ENCODE measurements at places on chromosomes 13 and 19.

GRCh38 chr13:110542169-110542796 is 19.2 kb downstream of the RAB20 start:
- no peak for DNase-seq

- DNase-seq: peak; percentile 78
These were observed 4.9 kb upstream of the TNFSF14 start for GRCh38 chr19:6674868-6675305.

DNA sequence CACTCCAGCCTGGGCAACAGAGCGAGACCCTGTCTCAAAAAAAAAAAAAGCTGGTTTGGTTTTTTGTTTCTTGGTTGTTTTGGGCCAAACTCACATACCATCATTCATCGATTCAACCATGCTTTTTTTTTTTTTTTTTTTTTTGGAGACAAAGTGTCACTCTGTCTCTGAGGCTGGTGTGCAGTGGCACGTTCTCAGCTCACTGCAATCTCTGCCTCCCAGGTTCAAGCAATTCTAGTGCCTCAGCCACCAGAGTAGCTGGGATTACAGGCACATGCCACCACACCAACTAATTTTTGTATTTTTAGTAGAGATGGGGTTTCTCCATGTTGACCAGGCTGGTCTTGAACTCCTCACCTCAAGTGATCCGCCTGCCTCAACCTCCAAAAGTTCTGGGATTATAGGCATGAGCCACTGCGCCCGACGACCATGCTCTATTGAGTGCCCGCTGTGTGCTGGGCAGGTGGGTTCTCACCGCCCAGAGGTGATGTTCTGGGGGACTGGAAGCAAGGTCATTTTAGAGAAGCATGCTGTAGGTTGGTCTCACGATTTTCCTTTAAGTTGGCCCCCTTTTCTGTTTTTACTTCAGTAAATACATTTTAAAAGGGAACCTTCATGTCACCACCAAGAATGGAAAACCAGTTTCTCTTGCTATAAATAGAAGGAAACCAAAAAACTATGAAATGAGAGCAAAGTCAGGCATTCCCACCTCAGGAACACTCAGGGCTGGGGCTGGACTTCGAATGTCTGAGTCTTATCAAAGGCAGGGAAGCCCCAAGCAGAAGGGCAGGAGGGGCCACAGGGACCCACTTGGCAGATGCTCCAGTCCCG is 8.3 kb upstream of the JUND start:
- DNase-seq: no peak

DNA sequence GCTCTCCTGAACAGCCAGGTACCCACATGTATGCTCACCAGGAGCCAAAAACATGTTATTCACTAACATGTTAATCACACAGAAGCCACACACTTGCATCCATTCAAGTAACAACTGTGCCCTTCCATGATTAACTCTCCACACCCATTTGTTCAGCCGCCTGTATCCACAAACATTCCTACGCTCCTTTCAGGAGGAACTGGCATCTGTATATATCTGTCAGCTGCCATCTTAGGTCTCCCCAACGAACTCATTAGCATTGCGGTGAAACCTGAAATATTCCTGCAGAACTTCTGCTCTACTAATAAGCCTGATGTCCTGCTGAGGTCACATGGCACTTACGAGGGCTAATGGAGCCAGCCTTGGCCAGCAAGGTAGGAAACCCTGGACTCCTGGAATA is 33.0 kb downstream of the OLFM2 start:
- no peak for DNase-seq

DNA sequence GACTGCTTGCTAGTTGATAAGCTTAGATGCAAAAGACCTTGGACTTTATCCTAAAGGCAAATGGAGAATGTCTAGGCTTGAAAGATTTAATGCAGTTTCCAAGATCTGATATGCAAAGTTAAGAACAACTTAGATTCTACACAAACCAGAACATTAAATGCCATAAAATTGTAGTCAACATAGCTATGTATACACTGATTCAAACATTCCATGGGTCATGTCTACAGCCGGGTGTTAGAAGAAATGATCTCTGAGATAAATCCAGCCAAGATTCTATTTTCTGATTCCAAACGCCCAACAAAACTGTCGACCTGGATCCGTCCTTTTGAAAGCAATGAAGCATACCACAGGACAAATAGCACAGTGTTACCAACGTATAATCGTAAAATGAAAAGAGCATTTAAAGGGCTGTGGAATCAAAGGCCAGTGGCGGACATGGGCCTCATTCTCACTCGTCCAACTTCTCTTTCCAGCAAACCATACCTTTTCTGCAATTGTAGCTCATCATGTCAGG is 52.7 kb downstream of the KCTD12 start:
- no peak for DNase-seq

- no peak for DNase-seq
These were observed 257.7 kb downstream of the SPRY2 start for GRCh38 chr13:80083081-80083852.

- no peak for DNase-seq
These were observed 31.2 kb upstream of the KL start for GRCh38 chr13:32984857-32985626.

GRCh38 chr13:24763596-24764275 is at the start of gene RNF17:
Gene RNF17, plus strand, starts transcription at chr13:24764169. Its CDS starts 35 bp downstream, at chr13:24764204.
- DNase-seq: no peak

GRCh38 chr19:41112728-41113290 is 1.4 kb upstream of the CYP2F1 start:
- DNase-seq: no peak

GRCh38 chr19:55437410-55437809 is 5.7 kb downstream of the SHISA7 start:
- no peak for DNase-seq

GRCh38 chr13:36068566-36068965 is 62.6 kb downstream of the DCLK1 start:
- DNase-seq: no peak

GRCh38 chr19:3252650-3253049 is 28.2 kb downstream of the CELF5 start:
- no peak for DNase-seq

- no peak for DNase-seq
These were observed 421.4 kb downstream of the SLITRK6 start for GRCh38 chr13:85377783-85378182.

GRCh38 chr13:76668141-76668540 is 218.1 kb downstream of the KCTD12 start:
- DNase-seq: no peak

GRCh38 chr19:46218160-46218559 is 11.4 kb upstream of the IGFL1 start:
- DNase-seq: no peak

GRCh38 chr19:18204394-18205199 is 755 bp upstream of the RAB3A start:
- no peak for DNase-seq

DNA sequence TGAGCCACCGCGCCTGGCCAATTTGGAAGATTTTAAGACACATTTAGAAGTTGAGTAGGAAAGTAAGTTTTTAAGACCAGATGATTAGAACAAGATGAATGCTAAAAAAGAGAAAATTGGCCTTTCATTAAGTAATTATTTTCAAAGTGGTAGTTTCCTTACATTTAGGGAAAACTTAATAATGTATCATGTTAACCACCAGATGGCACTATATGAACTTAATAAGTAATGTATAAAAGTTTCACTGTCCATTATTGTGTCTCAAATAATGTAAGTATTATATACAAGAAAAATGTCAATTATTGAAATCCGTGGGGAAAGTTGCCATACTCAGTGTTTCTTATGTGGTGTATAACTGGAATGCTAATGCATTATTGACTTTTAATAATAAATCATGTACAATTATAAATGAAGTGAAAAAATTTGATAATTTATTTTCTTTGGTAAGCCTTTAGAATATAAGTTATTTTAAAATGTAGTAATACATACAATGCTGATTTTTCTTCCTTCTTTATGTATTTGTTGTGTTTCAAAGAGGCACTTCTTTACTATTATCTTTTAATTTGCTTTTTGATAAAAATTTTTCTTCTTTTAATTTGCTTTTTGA is 29.2 kb downstream of the COG6 start:
- no peak for DNase-seq

DNA sequence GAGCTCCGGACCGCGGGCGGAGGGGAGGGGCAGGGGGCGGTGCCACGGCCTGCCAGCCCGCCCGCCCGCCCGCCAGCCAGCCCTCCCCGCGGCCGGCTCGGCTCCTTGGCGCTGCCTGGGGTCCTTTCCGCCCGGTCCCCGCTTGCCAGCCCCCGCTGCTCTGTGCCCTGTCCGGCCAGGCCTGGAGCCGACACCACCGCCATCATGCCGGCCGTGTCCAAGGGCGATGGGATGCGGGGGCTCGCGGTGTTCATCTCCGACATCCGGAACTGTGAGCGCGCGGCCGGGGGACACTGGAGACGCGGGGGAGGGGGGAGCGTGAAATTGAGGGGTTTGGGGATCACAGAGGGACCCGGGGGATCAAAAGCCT is at the start of gene AP2A1:
Gene AP2A1, plus strand, starts transcription at position 72 of the 370 bp plus-strand sequence. Its CDS starts 133 bp downstream, at position 205.
- DNase-seq: no peak

GRCh38 chr13:25502031-25502430 is 130.3 kb downstream of the ATP8A2 start:
- DNase-seq: no peak

- no peak for DNase-seq
These were observed 2.9 kb downstream of the CD37 start for GRCh38 chr19:49338023-49338677.

DNA sequence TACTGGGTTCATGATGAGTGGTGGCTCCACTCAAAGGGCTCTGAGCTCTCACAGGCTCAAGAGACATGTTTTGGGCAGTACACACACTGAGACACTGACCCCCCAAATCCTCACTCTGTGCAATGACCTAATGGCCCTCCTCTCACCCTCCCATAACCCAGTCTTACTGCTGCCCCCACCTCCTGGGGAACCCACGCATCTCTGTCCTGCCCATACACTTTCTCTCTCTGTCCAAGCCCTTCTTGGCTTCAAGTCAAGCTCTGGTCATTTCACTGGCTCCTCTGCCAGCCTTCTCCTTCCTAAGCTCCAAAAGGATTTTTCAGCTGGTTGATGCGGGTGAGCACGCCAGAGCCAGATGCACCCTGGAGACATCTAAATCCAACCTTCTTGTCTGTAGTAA is 187.9 kb upstream of the TSHZ3 start:
- DNase-seq: no peak

DNA sequence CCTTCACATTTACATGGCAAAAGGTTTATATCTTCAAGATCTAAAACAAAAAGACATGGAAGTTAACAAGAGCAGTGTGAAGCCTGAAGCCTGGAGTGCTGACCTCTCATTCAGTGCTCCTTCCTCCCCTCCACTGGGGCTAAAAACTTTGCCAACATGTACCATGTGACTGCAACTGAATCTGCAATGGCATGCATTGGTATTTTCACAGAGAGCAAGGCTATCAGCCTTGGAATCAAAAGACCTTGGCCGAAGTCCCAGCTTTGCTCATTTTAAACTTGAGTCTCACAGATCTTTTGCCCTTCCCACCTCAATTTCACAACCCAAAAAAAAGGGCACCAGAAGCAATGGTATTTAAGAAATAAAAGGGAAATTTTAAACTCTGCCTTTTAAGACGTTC is 325.1 kb downstream of the DCT start:
- no peak for DNase-seq

- DNase-seq: no peak
These were observed 1.1 kb upstream of the MAST1 start for GRCh38 chr19:12837225-12837624.

DNA sequence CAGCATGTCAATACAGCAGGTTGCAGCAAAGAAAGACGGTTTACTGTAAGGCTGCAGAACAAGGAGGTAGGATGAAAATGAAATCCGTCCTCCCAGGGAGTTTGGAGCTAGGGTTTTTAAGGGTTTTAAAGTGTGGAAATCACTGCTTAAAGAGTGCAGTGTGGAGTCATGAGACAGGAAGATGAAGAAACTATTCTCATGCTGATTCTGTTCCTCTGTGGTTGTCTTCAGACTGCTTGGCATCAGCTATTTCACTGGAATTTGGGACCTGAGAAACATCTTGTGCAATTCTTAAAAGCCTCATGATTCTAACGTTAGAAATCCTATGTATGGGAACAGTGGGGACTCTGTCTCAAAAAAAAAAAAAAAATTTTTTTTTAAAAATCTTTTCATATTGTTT is 11.4 kb downstream of the ZNF331 start:
- no peak for DNase-seq

DNA sequence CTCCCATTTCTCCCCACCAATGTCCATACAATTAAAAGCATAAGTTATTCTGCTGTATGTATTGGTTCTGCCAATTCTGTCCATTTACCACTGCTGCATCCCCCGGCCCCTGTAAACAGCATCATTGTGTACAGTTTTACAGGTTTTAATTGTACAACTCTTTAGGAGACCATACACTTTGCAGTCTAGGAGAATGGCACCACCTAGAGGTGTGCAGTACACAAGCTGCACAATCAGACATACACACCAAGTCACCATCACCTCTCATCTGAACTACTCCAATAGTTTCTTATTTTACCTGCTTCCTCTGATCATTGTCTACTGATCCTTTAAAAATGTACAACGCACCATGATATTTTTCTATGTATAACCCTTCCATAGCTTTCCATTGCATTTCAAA is 855.9 kb upstream of the KLHL1 start:
- DNase-seq: no peak

DNA sequence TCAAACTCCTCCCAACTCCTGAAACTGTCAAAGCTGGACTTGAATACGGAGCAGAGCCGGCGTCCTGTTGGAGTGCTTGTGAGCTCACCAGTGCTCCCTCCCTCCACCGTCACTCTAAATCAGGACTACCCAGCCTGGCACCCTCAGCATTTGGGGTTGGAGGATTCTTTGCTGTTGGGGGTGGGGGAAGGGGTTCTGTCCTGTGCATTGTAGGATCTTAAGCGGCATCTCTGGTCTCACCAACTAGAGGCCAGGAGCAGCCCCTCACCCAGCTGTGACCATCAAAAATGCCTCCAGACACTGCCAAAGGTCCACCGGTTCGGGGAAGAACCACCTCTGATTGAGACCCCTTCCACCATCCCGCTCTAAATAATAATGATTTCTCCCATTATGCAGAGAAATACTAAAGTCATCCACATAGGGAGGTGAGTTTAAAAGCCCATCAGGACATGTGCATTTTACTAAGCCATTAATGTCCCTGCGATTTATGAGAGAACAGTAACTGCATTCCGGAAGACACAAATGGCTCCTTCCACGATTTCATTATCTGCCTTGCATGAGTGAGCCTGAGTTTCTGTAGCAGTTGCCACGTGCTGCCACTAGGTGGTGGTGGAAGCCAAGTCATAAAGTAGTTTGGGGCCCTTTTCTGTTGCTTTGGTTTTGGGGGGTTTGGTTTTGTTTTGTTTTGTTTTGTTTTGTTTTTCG is 16.1 kb upstream of the USP29 start:
- peak; percentile 50 for DNase-seq

GRCh38 chr13:25840261-25840660 is 211.6 kb downstream of the SHISA2 start:
- DNase-seq: no peak

- peak; percentile 48 for DNase-seq
These were observed at the start of gene GSX1 for GRCh38 chr13:27792393-27793218. Gene GSX1, plus strand, starts transcription at chr13:27792483. Its CDS starts 208 bp downstream, at chr13:27792691.

- DNase-seq: no peak
These were observed 2.1 kb upstream of the CEACAM7 start for GRCh38 chr19:41689993-41690800.

- no peak for DNase-seq
These were observed 814 bp downstream of the ZNF211 start for GRCh38 chr19:57633832-57634131.

- DNase-seq: no peak
These were observed 153.9 kb downstream of the MIPEP start for GRCh38 chr13:23735329-23735728.

Data from activated T-cell treated with anti-CD3 and anti-CD28 coated beads, Interleukin-2, amount 50 U/mL, for 1 hour (primary cell).